NCI-H345 (cell line): ENCODE measurements at places on chromosomes 7 and 10.

DNA sequence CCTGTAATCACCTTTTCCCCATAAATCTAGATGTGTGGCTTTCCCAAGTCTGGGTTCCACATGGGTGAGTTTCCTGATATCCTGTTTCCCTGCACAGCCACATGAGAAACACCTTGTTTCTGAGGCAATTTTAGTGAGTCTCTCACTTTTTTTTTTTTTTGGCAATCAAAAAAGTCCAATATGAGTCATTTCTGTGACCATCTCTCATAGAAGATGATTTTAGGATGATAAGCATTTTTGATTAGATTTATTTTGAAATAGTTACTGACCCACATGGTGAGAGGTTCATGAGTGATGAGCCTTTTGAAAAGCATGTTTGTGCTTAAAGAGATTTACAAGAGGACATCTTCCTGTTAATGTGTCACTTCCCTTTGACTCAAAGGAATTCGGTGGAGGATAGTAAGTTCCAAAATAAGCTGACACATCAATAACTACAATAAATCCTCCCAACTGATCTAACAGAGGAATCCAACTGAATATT, 464.0 kb downstream of the INHBA start:
- DNase-seq: no peak

DNA sequence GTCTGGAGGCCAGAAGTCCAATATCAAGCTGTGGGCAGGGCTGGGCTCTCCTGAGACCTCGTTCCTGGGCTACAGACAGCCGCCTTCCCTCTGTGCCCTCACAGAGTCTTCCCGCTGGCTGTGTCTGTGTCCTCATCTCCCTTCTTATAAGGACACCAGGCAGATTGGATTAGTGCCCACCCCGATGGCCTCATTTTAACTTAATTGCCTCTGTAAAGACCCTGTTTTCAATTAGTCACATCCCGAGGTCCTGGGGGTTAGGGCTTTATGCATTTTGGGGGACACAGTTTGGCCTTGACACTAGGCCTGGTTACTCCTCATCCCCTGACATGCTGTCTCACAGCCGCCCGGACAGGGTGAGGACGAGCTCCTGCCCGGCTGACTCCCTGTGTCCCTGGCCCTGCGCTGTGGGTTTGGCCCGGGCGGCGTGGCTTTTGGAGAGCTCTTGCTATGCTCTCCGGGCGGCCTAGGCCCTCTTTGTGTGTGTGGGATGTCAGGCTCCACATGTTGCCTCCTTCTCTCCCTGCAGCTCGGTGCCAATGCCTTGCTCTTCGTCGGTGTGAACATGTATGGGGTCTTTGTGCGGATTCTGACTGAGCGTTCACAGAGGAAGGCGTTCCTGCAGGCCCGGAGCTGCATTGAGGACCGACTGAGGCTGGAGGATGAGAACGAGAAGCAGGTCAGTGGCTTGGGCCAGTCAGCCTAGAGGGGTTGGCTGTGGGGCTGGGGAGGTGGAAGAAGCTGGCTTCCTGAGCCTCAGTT, 18.2 kb downstream of the ADCY1 start:
- DNase-seq: no peak

DNA sequence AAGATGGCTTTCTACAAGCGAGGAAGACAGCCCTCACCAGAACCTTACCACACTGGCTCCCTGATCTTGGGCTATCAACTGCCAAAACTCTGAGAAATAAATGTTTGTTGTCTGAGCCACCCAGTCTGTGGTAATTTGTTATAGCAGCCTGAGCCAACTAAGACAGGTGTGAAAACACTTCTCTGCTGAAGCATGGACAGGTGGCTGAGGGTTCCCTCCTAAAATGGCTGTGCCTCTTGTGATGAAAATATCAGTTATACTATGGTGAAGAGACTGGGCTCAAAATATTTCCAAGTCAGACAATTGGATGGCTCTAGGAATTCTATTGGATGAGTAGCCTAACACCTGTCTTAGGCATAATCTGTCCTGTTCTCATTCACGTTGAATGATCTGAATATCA, 78.1 kb downstream of the CDK1 start:
- DNase-seq: no peak

DNA sequence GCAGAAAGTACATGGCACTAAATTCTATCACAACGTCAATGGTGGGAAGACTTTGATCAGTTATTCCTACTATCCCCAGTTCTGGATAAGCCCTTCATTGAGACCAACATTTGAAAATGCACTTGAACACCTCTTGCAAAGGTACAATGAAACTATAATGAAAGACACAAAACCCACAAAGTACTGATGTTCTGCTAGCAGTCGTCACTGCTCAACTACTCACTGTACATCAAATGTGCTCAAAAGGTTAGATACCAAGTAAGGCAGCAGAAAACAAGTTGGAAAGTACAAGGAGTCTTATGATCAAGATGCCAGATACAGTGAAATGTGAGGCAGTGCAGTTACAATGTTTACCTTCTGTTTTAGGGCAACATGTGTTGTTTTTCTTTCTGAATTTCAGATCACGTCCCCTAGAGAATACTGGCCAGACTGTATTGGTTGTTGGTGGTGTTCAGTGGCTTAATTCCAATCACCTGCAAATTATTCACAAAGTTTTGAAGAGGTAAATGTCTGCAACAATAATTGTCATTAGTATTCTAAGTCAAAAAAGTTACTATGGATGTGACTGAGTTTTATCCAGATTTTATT, 62.4 kb upstream of the WNT16 start:
- no peak for DNase-seq

DNA sequence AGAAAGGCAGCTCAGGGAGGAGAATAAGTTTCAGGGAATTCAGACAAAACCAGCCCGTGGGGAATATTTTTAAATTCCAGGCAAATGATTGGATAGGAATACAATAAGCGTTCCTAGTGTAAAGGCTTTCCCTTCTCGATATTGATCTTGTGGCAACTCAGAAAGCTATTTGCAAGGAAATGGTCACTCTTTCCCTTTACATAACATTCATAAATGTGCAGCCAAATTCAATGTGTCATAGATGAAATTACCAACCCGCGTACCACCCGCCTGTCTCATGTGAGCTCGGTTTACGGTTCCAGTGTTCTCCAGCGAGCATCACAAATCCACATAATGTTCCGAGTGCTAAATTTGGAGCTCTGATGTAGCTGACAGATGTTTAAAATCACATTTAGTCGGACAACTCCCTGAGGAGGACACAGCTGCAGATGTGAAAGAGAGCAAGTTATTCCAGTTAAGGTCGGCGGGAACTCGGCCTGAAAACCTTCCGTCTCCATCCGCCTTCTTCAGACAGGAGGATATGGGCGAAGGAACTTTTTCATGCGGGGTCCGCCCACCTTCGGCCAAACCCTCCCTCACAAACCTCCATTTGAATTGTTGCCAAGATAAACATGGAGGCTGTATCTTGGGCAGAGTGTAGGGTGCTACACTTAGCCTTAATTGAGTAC, 327.0 kb downstream of the RNLS start:
- DNase-seq: no peak

DNA sequence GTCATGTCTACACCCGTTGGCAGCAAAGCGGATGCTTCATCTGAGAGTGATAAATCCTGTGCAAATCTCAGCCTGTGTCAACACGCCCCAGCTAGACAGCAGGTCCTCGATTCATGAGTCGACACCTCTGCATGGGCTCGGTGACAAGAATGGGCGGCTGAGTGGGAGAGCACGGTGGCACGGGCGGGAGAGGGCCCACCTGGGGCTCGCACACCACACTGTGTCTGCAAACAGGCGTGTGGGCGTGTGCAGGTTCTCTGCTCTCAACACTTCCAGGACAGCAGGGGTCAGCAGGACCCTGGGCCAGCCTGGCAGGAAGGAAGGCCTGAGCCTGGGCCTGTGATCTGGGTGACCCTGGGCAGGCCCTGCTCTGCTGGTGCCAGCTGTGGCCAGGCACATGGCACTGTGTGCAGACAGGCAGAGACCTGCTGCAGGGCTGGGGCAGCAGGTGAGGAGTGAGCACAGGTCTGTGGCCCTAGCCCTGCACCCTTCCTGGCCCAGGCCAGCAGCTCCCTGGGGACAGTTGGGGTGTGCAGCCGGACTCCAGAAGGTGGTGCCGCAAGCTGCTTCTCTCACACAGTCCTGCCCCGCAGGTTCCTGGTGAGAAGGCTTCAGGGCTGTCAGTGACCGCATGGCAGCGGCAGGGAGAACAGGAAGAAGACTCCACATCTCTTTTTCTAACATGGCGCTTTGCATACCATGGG, 216.4 kb downstream of the ELFN1 start:
- peak; percentile 86 for DNase-seq

DNA sequence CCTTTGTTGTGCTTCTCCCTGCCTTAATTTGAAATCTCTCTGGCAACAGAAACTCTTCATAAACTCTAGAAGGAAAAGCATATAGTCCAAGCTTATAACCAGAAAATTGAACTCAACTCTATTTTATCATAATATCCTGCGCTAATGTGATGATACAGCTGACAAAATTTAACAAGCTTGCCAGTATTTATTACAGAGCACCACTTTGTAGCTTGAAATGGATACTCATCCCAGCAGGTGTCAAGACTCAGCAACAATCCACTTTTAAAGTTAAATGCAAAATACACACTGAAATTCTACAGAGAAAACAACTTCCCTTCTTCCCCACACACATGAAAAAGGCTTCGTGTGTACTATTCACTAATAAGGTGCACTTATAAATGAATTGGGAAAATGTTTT, 228.9 kb downstream of the AGMO start:
- peak; percentile 48 for DNase-seq

GRCh38 chr10:102287538-102287937, 42.2 kb downstream of the GBF1 start:
- no peak for DNase-seq

DNA sequence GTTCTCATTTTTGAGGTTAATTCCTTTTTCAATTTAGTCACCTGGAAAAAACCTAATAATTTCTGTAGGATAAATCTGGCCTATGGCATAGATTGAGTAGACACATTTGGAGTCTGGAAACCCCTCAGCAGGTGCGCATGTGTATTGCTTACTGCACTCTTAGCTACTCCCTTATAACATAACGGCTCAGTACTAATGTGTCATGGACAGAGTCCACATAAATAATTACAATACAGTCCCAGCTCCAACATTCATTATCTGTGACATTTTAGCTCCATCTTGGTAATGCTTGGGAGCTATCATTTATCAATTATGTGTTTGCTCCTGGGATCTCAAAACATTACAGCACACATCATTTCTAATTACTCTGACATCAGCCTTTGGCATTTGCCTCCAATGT, 33.2 kb downstream of the POM121L12 start:
- no peak for DNase-seq

- peak; percentile 59 for DNase-seq
Observed at GRCh38 chr10:74704629-74705357, 121.6 kb upstream of the KAT6B start.
